ENCODE measurements at places on chromosomes 16 and 17.

GRCh38 chr16:88535191-88535856 is 34.9 kb upstream of the ZC3H18 start:
- no peak for DNase-seq

- no peak for DNase-seq
Measured at GRCh38 chr16:76502063-76502462, 224.9 kb downstream of the CNTNAP4 start.

- DNase-seq = no peak
Measured at GRCh38 chr16:73286346-73287267, 238.7 kb upstream of the ZFHX3 start.

DNA sequence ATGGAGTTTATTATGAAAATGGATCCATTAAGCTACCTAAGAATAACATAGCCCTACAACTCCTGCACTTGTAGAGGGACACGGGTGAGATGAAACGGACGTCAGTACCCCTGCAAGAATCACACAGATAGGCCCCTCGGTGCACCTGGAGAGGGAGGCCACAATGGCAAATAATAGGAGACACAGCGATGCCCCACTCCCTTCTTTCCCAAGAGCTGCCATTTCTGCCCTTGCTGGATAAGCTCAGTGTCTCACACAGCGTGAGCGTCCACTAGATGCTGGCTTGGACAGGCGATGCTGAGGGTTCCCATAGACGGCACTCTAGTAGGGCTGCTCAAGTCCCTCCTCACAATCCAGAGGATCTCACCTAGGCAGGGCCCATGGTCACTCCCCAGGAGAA is 67.8 kb downstream of the ADCY9 start:
- DNase-seq = no peak

GRCh38 chr17:32520104-32520701 is 33.4 kb downstream of the CDK5R1 start:
- no peak for DNase-seq

- no peak for DNase-seq
Measured at GRCh38 chr16:63623551-63624039, 1498.3 kb downstream of the CDH11 start.

- no peak for DNase-seq
Measured at GRCh38 chr16:72596373-72596772, 424.4 kb upstream of the PMFBP1 start.

- no peak for DNase-seq
Measured at GRCh38 chr16:65042438-65043365, 79.2 kb downstream of the CDH11 start.

GRCh38 chr16:1010251-1010650 is 28.7 kb downstream of the SOX8 start:
- no peak for DNase-seq

- DNase-seq = no peak
Measured at GRCh38 chr16:30184096-30184890, 891 bp downstream of the CORO1A start.

DNA sequence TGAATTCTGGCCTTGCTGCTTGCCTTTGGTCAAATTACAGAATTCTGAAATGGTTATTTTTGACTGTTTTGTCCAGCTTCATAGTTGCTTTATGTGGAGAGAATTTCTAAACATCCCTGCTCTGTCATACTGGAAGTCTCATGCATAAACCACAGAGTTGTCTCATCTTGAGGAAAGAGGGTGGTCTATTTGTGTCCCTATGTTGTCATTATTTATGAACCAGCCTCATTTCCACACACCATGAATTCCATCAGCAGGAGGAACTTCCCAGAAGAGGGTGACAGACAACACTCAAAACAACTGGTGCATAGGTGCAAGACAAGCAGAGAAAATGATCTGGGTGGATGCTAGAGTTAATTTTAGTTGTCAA is 525.8 kb upstream of the GOT2 start:
- no peak for DNase-seq

DNA sequence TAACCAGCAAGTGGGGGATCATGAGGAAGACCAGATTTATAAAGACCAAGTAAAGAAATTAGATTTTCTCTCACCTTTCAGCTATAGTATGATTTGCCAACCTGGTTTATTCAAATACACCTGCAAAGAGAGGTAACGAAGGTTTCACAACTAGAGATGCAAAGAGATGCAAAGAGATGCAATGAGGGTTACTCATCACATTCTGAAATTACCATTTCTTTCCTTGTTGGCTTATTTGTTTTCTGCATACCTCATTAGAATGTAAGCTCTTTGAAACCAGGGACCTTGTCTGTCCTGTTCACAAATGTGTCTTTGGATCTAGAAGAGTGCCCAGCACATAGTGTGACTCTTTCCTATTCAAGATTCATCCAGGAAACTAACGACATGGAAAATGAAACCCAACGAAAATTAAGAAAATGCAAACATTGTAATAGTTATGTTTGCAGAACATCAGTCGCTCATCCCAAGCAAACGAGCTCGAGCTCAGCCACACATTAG is 9.0 kb upstream of the LONP2 start:
- DNase-seq = no peak
